Frontal cortex (tissue), 4 donors: ENCODE measurements at places on chromosomes 1 and 21. TPM values are rescaled to one million over a fixed set of nuclear protein-coding genes. Genes with fewer than 3 reads are reported as not detected.

OLFML2B gene
- 1.2 TPM for total RNA-seq

SPATA46 gene
- total RNA-seq = not detected

BCL2L15 gene
- 0.82 TPM for total RNA-seq

MAP3K21 gene
- total RNA-seq = 2.9 TPM

GPR25 gene
- total RNA-seq = not detected

RCSD1 gene
- 4.5 TPM for total RNA-seq

C1QTNF12 gene
- not detected for total RNA-seq

ILDR2 gene
- 22.8 TPM for total RNA-seq

S100A14 gene
- total RNA-seq = not detected

IL23R gene
- total RNA-seq = not detected

ZBTB48 gene
- 11.4 TPM for total RNA-seq

CLCA4 gene
- not detected for total RNA-seq

FCRL6 gene
- total RNA-seq = not detected

PROX1 gene
- 6.5 TPM for total RNA-seq

SPRR2E gene
- total RNA-seq = not detected

CHI3L2 gene
- total RNA-seq = 0.41 TPM

C1QA gene
- total RNA-seq = 8.6 TPM
